ENCODE measurements at places on chromosomes 3 and 15. TPM values are rescaled to one million over a fixed set of nuclear protein-coding genes. Genes with fewer than 3 reads are reported as not detected.

GRCh38 chr3:15498431-15499214, 22.9 kb downstream of the COLQ start:
- no peak for DNase-seq

The ILDR1 gene
- not detected for total RNA-seq

DNA sequence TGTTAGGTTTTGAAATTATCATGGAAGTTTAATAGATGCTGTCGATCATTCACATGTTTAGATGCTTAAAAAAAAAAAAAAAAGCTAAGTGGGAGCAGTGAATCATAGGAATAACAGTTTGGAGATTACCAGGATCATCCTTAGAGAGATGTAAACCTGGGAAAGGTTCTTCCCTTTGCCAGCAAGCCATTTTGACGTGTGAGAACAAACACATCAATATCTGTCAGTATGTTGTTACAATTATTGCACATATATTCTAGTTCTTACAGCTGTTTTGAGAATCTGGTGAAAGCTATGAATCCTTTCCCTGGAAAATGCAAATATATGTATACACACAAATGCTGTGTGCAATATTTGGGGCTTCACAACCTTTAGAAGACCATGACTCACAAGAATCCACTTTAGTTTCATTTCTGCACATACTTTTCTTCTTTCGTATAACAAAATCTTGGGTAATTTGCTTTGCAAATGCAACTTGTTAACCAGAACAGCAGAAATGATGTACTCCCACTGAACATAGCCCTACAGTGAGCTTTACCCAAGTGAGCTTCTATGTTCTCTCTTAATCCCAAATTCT, 12.0 kb downstream of the NFKBIZ start:
- DNase-seq = no peak

DNA sequence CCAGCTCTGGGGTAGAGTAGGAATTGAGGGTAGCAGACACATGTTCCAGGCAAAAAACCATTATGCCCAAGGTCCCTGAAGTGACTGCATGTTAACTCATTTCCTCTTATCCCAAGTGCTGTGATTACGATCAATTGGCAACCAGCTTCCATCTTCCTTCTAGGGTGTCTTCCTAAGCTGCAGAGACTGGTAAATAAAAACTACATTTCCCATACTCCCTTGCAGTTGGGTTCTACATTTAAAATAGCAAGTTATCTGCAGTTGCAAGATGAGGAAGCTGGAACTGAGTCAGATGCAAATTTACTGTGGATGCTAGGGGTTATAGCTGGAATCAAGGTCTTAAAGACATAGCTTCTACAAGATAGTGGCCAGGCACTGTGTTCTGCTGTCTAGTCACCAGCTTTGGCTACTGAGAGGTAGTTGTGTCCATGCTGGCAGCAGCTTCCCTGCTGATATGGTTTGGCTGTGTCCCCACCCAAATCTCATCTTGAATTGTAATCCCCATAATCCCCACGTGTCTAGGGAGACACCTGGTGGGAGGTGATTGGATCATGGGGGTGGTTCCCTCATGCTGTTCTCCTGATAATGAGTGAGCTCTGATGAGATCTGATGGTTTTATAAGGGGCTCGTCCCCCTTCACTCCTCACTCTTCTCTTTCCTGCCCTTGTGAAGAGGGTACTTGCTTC, 51.3 kb upstream of the FBN1 start:
- peak; percentile 12 for DNase-seq

GRCh38 chr3:122294359-122294758, 30.7 kb upstream of the CSTA start:
- no peak for DNase-seq

DNA sequence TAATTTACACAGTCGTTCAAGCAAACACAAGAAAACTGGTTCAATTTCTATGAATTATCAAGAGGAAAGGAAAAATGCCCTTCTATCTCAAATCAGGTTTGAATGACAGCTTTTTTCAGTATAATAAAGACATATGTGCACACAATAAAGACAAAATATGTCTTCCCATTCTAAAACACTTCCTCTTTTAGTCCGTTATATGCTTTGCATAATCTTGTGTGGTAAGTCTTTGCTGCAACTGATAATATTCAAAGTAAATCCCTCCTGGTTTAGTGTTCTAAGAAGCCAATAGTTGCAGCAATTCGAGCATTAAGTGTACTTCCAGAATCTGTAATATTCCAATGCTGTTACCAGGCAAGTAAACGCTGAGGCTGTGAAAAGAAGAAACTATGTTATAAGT, 43.7 kb upstream of the MAPKBP1 start:
- DNase-seq = no peak

- DNase-seq = no peak
Observed at GRCh38 chr3:170816341-170816740, 53.7 kb downstream of the RPL22L1 start.

DNA sequence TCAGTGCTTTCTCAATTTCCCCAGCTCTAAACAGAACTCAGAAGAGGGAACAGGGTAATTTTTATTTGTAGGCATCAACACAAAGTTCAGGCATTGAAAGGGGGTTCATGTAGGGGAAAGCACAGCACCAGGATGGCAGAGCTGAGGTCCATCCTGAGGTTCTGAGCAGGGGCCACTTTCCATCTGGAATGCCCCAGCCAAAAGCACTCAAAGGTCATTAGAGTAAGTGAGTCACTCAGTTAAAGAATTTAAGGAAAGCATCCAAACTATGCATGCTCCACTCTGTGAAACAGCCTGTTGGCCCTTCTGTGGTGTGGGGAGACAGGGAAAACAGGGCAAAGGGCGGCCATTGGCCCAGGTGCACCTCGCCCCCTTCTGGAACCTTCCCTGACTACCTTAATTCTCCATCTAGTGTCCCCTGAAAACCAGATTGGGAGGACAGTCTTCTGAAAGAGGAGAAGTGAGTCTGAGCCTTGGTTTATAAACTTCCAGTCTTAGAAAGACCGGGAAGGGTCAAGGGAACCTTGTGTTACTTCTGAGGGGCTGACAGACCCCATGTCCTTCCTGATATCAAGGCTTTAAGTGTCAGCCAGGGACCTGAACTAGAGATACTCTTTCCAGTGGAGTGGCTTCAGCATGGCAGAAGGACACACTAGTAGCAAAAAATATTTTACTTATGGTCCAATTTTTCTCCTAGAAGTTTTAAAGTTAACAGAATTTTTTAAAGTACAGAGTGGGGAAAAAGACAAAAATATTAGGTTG, 133.3 kb downstream of the MYLK start:
- DNase-seq = no peak

DNA sequence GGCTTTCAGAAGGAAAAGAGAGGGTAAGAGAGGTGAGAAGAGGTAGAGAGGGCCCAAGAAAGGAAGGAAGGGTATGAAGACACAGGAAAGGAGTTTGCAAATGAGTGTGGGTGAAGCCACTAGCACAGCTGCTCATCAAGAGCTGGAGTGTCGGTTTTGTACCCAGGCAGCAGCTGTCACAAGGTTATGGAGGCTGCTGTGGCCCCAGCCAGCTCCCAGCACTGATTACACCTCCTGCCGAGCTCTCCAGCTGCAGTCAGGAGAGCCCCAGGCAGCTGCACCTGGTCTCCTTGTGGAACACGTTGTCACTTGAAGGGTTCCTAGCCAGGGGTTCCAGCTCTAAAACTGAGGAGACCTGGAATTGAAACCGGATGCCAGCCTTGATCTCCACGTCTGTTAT, 60.4 kb upstream of the CHD2 start:
- DNase-seq = no peak

- no peak for DNase-seq
Observed at GRCh38 chr3:41521010-41521655, 321.8 kb downstream of the CTNNB1 start.

The NMNAT3 gene
- total RNA-seq = 6.8 TPM

GRCh38 chr15:72184165-72184811, 13.3 kb downstream of the GRAMD2A start:
- no peak for DNase-seq

DNA sequence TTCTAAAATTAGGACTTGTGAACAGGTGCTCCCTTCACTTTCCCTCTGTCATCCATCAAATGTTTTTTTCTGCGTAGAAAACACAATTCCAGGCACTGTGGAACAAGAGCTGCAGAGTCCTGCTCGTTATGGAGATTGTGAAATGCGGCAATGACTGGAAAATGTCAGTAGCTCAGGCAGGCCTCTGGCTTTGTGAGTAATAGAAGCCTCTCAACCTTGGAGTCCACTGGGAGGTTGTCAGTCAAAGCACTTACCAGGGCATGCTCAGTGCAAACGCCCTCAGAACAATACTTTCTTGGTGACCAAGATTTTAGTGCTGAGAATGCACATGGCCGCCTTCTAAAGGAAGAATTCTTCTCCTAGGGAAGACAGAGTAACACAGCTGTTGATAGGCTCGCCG, 26.7 kb upstream of the MED12L start:
- DNase-seq = no peak

GRCh38 chr3:174330303-174330702, 528.8 kb upstream of the NAALADL2 start:
- no peak for DNase-seq

DNA sequence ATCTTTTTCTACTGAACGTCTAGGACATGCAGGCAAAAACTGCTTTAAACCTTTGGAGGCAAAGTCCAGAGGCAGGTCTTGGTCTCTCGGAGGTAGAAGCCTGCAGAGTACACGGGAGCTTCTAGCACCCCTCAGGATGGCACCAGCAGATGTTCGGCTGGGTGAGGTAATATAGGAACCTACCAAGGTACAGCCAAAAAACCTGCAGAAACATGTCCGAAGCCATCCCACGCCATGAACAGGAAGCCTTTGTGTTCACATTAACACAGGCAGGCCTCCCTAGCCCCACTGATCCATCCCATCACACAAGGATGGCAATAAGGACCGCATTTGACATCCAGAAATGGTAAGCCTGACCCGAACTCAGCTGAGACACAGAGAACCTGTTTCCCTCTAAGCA, 157.9 kb upstream of the HES1 start:
- no peak for DNase-seq

The DNAH12 gene
- total RNA-seq = not detected
